NCI-H446 (cell line): ENCODE measurements at places on chromosomes 13 and 19.

DNA sequence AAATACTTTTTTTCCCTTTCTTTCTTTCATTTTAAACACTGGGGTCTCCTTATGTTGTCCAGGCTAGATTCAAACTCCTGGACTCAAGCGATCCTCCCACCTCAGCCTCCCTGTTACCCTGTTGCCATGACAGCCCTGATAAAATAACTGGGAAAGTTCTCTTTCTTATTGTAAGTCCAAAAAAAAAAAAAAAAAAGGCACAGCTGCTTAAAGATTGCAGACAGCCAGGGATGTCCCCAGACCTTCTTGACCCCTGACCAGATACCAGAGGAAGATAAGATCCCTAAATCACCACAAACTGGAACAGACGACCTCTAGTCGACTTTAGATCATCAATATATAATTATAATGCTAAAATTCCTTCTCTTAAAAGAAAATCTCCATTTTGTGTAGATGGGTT, 1.1 kb upstream of the MVB12A start:
- no peak for DNase-seq

DNA sequence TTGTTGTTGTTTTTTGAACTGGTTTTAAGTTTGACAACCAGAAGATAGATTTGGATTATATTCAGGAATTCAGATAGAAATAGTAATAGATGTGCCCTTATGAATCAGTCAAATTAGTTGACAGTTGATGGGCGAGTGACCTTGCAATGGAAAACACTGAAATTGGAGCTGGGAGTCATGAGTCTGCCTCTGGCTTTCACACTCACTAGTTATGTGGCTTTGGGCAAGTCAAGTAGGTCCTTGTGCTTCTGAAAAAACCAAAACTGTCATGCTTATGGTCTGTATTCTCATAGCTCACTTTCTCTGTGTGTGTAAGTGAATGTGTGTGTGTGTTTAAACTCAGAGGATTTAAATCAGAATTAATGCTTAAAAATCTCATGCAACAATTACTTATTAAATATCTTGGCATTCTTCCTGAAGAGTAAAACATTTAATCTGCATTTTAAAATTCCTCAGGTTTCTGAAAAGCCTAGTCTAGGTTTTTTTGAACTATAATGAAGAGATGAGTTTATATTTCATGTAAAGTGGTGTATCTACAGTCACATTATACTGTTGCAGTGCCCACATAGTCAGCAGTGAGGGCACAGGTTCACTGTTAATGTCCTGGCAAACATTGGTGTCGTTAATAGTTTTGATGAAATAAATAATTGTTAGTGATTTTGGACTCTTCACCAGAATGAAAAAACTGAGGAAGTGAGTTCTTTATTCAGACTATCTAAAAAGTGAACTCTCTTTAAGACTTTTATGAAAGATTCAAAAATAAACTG, 32.5 kb downstream of the UCHL3 start:
- DNase-seq: no peak

DNA sequence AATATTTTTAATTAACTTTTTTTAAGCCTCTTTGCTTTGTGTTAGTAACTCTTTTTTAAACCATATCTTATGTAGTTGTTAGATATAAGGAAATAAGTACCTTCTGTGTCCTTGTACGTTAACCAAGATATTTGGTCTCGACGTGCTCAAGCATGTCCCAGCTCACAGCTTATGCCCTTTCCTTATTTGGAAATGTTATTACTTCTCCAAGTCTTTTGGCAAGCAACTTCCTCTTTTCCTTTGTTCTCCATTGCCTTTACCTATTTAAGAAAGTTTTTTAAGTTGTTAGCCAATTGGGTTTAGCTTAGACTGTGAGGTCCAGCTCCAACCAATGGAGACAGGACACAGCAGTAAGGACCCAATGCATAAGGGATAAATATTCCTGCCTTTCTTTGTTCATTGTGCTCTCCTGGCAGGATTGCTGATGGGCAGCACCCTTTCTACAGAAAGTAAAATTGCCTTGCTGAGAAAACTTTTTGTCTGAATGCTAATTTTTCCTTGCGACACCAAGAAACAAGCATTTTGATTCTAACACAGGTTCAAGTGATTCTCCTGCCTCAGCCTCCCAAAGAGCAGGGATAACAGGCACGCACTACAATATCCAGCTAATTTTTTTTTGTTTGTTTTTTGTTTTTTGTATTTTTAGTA, 5.2 kb downstream of the DKKL1 start:
- DNase-seq: no peak

- DNase-seq: no peak
These were observed 15.2 kb downstream of the ZNF331 start for GRCh38 chr19:53553156-53553555.

DNA sequence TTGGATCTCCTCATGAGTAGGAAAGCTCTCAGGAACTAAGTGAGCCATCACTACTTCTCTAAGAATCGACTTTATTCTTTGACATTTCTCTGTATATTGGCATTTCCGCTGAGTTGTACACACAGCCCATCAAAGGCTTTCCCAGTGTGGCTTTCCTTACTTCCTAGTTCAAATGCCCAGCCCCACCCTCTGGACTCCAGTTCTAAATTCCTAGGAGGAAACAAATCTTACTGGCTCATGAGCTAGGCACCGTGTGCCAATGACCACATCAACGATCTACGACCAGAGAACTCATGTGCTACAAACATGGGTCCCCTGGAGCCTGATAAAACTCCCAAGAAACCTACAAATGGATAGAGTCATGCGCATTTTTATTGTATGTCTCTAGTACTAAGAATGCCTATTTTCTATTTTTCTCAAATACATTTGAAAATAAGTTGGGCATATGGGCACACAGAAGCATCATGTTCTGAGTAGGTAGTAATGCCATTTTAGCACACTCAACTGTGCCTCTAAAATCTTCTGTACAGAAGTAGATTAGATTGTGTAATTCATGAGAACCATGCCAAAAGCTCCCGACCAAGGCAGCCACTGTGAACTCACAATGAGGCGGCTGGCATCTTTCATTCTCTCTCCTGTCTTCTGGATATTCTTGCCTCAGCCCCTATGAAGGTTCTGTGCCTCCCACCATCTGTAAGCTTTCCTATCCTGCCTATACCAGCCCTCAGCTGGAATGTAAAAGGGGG, 10.5 kb upstream of the RAP2A start:
- DNase-seq: no peak

GRCh38 chr19:46239193-46240024, 9.9 kb downstream of the IGFL1 start:
- DNase-seq: no peak

- DNase-seq: no peak
These were observed 2.0 kb upstream of the CSNK1A1L start for GRCh38 chr13:37107456-37107855.

DNA sequence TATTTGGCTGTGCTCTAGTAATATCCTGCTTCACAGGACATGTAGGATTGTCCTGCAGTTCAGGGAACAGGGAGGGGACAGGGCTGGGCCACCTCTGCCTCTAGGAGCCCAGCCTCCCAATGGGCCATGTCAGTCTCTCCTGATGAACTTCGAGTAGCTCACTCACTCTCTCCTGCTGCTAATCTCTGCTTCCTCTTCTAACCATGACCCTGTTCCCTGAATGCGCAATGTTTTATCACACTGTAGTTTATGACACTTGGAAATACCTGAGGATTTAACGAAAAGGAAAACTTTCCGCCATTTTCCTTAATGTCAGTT, 9.2 kb downstream of the PARP4 start:
- DNase-seq: no peak

DNA sequence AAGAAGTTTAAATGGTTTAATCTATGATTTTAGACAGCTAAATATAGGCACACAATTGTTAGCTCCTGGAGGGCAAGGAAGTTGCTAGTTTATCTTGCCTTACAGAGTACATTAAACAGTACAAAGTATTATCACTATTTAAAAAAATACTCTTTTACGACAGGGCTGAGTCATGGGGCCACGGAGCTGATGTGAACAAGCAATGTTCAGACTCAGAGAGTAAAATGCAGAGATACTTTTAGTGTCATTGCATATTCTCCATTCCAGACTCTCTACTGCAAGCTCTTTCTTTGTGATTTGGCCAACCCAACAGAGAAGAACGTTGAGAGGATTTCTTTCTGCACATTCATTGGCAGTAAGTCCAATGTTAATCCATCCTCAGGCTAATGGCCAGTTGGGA, 352.4 kb downstream of the SPRY2 start:
- DNase-seq: no peak

DNA sequence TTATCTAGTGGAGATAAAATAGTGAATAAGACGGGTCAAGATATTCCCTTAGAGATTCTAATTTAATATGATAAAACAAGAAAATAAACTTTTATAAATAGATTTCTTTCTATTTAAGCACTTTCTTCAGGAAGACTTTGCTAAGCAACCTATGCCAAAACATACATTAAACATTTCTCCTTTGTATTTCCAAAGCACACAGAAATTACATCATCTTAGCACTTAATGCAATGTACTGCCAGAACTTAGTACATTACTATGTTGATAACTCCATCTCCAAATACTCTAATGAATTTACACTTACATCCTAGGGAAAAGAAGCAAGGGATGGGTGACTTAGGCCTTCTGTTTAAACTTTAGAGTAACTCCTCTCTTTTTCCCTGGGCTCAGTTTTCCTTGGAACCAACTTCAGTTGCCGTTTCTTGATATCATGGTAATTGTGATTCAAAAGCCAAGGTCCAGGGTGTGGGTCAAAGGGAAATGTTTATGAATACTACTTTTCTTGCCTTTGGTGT, 322.6 kb upstream of the PCDH20 start:
- DNase-seq: no peak

DNA sequence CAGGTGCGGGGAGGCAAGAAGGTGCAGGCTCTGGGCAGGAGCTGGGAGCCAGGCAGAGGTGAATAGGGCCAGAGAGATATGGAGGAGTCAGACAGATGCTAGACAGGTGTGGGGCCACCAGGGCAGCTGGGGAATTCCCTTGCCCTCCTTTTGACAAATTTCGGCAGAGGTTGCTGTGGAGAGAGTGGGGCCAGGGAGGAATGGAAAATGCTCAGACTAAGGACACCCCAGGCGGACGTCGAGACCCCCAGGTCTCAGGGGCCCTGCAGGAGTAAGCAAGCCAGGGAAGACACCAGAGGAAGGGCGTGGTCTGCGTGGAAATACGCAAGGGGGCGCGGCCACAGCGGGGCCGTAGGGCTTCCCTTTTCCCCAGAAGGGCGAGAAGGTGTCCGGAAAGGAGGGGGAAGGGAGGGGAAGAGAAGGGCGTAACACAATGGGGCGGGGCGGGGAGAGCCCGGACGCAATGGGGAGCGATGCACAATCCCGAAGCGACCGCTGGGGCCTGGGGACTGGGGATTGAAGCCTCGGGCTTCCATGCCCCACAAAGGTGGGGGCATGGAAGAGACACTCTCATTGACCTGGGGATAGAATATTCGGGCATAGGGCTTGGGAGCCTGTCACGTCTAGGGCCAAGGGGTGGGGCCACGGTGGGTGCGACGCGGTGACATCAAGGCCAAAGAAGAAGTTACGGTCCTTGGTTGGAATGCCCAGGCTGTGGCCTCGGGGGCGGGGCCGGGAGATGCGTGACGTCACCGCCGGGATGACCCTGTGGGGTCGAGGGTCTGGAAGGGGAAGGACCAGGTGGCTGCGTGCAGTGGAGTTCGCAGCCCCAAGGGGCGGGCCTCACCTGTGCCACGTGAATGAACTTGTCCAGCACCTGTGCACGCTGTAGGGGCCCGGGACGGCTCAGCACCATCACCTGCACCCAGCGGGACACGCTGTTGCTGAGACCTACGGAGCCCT, 8.2 kb downstream of the RASGRP4 start:
- DNase-seq: no peak

DNA sequence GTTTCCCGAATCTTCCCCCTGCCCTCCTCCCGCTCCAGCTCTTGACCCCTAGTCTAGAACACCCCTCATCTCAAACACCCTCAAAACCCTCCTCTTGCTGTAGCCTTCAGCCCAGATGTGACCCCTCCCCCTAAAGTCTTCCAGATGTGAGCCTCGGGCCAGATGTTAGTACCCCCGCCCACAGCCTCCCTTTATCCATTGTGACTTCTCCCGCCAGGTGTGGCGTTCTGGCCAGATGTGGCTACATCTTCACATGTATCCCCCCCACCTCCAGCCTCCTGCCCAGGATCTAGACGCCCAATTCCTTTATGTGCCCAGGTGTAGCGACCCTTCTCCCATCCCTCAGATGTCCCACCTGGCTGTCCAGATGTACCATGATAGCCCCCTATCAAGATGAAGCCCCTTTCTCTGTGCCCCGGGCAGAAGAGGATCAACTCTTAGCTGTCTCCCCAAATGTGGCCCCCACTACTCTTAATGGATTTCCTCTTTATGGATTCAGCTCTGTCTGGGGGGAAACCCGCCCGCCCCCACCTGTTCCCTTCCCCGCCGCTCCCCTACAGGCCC, 517 bp upstream of the LTBP4 start:
- no peak for DNase-seq

DNA sequence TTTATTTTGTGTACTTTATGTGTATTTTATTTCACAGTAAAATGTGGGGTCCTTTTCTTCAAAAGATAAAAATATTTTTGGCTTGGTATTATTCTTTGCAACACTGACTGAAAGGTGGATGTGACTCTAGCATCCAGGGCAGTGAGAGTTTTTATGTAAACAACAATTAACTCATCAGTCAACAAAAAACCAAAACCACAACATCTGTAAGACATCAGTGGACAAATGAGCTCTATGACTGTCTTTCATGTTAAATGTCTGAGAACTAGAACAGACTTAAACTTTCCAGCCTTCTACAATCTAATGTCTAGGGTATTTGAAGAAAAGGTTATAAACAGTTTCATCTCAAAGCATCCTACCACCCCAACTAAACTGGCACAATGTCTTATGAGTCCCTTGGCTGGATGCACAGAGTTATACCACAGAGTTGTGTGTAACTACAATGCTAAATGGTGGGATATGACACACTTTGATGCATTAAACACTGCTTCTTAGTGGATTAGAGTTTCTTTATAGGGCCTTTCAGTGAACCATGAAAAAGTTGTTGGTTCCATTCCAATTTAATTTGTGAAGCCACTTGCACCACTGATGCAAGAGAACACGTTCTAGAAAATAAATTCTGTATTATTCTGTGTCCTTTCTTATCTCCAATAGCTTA, 544.2 kb upstream of the KLF12 start:
- no peak for DNase-seq

GRCh38 chr19:33472691-33473652, 48.6 kb downstream of the PEPD start:
- peak; percentile 54 for DNase-seq

DNA sequence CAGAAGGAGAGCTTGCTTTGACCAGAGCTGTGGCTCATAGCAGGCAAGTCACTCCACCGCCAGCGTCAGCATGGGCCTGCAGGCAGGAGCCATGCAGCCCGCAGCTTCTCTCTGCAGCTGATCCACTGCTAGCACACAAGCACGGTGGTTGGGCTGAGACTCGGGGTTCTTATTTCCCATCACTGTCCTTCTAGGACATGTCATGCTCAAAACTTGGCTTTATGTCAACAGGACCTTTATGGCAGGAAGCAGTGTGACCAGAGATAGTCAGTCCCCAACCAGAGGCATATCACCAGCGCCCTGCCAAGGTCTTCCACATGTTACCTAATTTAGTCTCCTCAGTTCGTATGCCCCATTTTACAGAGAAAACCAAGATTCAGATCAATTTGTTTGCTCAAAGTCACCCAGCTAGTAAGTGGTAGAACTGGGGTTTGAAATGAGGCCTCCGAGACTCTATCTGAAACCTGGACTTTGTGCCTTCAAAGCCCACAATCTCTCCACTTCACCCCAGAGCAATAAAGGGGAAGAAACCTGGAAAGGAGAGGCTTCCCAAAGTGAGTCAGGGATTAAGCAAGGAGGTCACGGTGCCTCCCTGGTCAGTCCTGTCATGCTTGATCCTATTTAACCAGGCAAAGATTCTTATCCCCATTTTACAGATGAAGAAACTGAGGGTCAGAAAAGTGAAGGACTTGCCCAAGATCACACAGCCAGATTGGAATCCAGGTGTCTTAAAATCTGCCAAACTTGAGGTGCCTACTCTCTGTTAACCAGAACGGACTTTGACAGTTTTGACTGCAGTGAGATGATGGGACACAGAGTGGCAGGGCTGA, 5.1 kb downstream of the TMEM272 start:
- no peak for DNase-seq
